AG08396 (cell line): ENCODE measurements at places on chromosomes 3 and 15.

DNA sequence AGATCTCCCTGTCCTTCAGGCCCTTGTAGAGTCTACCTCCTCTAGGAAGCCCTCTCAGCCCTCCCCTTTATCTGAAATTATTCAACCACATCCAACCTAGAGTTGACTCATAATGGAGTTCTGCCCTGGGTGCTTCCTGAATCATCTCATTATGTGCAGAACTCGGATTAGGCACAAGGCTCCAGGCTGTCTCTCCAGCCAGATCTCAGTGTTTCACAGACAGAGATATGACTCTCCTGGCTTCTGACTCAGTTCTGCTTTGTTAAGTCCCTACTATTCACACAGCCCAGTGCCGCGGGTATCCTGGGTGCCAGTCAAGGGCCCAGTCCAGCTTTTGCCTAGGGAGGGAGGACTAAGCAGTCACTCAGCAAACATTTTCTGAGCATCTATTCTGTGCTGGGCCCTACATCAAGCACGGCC, 9.3 kb downstream of the STRA6 start:
- DNase-seq: peak; percentile 66

DNA sequence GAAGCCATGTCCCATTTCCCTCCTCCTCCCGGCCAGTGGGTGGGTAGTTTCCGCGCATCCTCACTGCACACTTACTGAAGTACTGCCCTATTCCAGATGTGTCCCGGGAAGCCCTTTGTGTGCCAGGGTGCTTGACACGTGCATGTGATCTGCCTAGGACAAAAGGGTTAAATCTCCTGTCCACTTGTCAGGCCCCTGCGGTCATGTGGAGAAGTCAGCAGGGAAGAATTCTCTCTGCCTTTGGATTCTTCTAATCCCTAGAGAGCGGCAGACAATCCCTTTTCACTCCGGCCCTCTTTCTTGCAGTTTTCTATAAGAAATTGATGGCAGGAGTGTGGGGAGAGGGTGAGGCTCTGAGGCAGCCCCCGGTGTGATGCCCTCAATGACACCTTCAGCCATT, 19.8 kb downstream of the ST8SIA2 start:
- DNase-seq: no peak

DNA sequence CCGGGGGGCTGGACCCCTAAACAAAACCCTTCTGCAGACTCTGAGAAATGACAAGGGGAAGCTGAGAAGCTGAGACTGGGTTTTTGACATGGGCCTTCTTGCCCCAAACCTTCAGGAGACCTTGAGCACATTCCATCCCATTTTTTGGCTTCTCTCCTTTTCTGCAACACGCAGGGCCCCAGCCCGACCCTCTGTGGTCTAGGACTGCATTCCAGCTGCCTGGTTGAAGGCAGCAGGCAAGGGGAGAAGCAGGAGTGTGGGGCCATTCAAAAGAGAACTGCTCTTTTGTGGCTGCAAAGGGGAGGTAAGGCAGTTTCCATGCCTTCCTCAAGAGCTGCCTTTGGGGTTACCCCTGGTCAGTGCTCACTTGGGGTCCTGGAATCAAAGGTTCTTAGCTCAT, 263.0 kb downstream of the TLE3 start:
- DNase-seq: no peak

DNA sequence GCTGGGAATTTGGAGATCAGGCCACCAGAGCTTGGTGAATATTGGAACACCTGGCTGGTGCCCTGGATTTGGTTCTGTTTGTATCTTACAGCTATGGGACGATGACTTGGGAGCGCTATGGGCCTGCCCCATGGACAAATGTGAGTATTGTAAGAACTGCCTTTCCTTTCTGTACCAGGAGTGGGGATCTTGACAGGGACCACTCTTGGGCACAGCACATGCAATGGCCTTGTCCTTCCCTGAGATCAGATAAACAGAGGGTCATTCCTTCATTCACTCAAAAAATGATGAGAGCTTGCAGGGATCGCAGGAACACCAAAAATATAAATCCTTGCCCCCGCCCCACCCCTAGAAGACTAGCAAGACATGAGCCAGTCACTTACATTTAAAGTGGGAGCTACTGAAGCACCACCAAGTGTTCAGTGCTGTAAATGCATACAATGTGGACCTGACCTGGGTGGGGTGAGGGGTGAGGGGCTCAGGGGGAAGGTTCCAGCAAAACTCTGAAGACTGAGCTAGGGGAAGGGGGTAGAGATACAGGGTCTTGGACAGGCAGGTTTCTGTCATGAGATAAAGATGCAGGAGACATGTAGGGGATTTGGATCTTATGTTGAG, 2.7 kb upstream of the CRELD1 start:
- DNase-seq: no peak

DNA sequence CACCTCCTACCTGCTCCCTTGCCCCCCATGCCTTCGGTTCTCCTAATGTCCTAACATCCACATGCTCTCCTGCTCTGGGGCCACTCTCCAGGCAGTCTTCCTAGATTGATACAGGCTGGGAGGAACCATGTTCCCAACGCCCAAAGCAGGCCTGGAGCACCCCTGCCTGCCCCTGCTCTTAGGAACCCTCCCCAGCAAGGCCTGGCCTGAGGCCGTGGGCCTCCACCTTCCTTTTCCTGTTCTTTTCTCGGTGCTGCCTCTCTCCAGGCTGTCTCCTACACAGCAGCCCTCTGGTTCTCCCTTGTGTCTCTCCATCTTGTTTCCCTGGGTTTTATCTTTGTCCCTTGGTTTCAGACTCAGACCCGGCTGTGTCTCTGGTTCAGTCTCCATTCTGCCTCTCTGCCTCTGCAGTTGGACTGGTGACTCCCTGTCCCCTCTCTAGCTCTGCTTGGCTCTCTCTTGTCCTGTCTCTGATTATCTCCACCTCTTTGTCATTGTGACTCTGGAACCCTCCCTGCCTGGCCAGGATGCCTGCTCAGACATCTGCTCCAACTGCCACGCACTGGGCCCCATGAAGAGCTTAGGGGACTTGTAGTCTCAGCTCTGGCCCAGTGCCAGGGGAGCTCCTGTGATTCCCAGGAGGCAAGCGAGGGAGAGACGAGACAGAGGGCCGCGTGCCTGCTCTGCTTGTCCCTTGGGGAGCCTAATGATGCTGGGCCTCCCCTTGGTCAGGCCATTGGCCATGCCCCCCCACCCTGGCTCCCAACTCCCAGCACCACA, 26.0 kb upstream of the RPL29 start:
- no peak for DNase-seq

GRCh38 chr15:66658855-66659254, 43.2 kb upstream of the SMAD6 start:
- DNase-seq: no peak
